ENCODE measurements at places on chromosomes 6 and 20.

GRCh38 chr6:147510929-147511590, 2.6 kb downstream of the SAMD5 start:
- peak; percentile 42 for DNase-seq

DNA sequence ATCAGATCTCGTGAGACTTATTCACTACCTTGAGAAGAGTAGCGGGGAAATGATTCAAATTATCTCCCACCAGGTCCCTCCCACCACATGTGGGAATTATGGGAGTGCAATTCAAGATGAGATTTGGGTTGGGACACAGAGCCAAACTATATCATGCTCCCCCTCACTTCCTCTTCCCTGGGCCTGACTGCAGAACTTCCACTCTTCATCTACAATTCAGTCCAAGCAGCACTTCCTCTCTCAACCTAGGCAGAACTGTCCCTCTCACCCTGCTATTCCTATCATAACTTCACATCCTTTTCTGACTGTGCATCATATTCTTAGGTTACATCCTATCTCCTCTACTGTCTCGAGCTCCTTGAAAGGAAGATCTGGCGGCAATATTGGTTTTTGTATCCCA, 184.0 kb upstream of the HDDC2 start:
- no peak for DNase-seq

GRCh38 chr6:31971279-31971992, 502 bp downstream of the DXO start:
- no peak for DNase-seq

- DNase-seq = no peak
These were observed 21.4 kb upstream of the PAQR8 start for GRCh38 chr6:52340603-52340880.

DNA sequence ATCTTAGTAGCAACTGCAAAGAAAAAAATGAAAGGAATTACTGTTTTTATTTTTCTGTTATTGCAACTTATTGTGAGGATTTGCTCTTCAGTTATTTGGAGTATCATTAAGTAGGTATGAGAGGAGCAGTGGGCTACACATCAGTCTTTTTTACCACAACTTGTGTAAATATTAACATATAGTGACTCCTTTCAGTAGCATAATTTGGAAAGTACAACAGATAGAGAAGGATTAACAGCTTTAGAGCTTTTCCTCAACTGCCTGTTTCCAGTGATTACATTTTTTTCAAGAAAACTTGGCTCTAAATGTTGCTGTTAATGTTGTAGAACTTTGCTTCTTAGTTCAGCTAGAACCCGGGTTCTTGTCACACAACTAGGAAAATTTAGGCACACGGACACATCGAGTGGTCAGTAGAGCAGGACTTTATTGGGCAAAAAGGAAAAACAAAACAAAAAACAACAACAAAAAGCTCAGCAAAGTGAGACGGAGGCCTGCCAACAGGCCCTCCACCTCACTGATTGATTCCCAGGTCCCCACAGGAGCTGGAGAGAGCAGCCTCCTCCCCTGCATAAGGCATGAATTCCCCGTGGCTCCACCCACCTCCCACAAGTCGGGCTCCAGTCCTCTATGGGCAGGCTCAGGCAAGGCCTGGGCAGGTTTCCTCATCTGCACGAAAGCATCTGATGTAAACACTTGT, 75.1 kb downstream of the ADGRG6 start:
- DNase-seq = peak; percentile 68

DNA sequence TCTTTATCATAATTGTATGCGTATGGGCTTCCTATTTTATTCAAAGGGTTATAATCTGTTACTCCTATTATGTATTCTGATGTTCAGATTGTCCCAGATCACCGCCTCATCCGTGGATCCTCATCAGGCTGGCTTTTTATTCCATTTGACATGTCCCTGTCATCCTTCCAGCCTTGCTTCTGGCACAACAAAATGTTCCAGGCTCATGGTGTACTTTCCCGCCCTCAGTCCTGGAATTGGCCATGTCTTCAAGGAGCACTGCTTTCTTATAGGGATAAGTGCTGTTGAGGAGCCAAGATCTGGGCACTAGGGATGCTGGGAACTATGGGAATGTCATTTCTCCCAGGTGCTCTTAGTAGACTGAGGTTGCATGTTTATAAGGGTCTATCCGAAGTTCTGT, 207.8 kb downstream of the JARID2 start:
- no peak for DNase-seq

- peak; percentile 38 for DNase-seq
These were observed 36.6 kb upstream of the BTN3A2 start for GRCh38 chr6:26328265-26328844.

DNA sequence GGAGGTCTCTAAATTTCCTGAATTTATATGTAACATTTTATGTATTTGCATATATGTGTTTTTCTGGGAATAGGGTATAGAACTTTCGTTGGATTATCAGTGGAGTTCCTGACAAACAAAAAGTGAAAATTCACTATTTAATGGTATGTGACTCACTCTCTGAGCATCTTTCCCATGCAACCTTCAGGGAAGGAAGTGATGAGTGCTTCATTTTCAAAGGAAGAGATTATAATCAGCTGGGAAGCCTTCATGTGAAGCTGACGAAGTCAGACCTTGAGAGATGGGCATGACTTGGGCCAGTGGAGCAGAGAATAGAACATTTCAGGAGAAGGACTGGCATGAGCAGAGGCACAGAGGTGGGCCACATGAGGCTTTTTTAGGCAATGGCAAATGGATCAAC, 72.7 kb downstream of the FAXC start:
- DNase-seq = peak; percentile 54

- peak; percentile 65 for DNase-seq
These were observed 1.1 kb downstream of the CTSA start for GRCh38 chr20:45892049-45892825.

DNA sequence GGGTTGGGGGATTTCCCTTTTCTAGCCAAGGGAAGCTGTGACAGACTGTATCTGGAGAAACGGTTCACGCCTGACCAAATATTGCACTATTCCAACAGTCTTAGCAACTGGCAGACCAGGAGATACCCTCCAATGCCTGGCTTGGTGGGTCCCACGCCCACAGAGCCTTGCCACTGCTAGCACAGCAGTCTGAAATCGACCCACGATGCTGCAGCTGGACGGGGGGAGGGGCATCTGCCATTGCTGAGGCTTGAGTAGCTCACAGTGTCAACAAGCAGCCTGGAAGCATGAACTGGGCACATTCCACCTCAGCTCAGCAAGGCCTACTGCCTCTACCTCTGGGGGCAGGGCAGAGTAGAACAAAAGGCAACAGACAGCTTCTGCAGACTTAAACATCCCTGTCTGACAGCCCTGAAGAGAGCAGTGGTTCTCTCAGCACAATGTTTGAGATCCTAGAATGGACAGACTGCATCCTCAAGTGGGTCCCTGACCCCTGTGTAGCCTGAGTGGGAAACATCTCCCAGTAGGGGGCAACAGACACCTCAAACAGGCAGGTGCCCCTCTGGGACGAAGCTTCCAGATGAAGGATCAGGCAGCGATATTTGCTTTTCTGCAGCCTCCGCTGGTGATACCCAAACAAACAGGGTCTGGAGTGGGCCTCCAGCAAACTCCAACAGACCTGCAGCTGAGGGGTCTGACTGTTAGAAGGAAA, 89.9 kb upstream of the ECI2 start:
- no peak for DNase-seq

- DNase-seq = no peak
These were observed 25.8 kb downstream of the CDKAL1 start for GRCh38 chr6:20559924-20560551.

DNA sequence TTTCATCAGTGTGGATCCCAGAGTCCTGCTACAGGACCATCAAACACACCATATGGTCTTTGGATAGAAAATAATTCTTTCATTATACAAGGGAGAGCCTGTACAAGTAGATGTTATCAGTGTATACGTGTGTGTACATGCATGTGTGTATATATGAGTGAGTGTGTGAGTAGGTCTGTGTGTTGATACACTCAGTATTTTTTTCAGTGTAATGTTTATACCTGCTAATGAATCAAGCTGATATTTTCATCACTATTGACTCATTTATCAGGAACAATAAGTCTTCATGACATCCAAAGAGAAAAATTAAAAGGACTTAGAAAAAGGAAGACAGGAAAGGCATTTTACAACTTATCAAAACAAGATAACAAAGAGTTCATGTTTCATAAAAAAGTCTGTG, 66.5 kb downstream of the EPM2A start:
- DNase-seq = no peak

DNA sequence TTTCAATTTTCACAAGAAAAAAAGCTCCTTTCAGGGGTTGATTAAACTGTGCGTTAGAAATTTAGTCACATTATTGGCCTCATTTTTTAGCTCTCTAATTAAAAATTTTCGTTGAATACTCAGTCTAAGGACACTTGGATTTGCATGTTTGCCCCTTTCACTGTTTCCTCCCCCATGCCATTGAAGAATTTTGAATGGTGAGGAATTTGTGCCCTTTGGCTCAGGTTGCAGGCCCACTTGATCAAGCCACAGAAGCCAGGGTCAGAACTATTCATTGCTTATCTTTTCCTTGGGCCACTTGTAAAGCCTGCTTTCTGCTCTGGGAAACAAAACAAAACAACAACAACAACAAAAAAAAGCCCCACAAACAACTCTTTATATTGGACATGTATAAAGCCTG, 12.2 kb downstream of the LIN28B start:
- DNase-seq = no peak

DNA sequence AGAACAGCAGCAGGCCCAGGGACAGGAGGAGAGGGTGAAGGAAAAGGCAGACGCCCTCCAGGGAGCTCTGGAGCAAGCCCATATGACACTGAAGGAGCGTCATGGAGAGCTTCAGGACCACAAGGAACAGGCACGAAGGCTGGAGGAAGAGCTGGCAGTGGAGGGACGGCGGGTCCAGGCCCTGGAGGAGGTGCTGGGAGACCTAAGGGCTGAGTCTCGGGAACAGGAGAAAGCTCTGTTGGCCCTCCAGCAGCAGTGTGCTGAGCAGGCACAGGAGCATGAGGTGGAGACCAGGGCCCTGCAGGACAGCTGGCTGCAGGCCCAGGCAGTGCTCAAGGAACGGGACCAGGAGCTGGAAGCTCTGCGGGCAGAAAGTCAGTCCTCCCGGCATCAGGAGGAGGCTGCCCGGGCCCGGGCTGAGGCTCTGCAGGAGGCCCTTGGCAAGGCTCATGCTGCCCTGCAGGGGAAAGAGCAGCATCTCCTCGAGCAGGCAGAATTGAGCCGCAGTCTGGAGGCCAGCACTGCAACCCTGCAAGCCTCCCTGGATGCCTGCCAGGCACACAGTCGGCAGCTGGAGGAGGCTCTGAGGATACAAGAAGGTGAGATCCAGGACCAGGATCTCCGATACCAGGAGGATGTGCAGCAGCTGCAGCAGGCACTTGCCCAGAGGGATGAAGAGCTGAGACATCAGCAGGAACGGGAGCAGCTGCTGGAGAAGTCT, 25.5 kb downstream of the C20orf173 start:
- no peak for DNase-seq

GRCh38 chr20:32941155-32941885, 62.9 kb downstream of the SUN5 start:
- no peak for DNase-seq

DNA sequence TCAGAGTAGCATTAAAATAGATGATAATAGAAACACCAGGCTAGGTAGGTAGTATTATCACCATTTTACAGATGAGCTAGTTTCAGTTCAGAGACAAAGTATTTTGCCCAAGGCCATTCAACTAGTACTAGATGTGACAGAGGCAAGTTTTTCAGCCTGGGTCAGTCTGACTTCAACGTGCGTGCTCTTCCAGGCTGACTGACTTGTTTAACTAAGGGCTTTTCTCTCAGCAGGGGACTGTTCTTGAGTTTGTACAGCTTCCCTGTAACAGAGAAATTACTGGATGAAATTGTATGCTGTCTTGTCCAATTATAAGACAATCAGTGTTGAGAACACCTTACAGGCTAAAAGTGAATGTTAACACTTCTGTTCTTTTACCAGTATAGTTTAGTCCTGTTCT, 333.5 kb upstream of the MAN1A1 start:
- DNase-seq = no peak

DNA sequence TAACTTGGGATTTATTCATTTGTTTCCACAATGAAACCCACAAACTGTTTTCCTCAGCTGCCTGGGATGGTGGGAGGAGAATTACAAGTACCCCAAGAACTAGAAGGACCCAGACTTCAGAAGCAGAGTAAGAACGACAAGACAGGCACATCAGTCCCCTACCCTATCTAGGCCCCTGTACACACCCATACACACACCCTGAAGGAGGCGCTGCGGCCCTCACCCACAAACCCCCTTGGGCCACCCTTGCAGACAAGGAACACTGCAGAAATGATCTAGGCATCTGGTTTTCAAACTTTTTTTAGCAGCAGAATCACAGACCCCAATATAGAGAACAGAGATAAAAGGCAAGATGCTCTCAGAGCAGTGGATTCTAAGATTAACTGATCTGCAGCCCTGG, 55.0 kb downstream of the TRERF1 start:
- DNase-seq = no peak

GRCh38 chr6:108171918-108172516, 6.2 kb downstream of the NR2E1 start:
- DNase-seq = no peak

DNA sequence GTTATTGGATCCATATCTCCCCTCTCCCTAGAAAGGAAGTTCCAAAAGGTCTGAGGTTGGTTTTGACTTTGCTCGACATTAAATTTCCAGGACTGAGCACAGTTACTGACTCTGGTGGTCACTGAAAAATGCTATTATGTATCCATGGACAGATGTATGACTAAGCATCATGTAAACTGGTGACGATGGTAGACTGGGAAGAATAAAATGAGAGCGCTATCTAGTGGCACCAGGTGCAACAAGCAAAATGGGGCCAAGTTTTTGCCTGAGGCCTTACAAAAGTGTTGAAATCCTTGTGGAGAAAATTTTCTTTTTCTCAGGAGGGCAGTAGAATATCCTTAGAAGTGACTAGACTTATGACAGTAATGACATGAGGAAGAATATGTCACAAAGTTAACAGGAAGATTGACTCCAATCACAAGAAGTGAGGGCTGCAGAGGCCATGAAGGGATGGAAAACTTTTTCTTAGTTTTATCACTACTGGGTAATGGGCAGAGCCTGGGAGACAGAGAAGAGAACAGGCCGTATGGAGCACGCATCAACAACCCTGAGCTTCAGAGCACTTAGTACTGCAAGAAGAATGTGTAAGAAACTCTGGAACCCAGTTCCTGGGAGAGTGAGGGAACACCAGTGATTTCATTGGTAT, 88.9 kb upstream of the ELOVL5 start:
- peak; percentile 72 for DNase-seq

DNA sequence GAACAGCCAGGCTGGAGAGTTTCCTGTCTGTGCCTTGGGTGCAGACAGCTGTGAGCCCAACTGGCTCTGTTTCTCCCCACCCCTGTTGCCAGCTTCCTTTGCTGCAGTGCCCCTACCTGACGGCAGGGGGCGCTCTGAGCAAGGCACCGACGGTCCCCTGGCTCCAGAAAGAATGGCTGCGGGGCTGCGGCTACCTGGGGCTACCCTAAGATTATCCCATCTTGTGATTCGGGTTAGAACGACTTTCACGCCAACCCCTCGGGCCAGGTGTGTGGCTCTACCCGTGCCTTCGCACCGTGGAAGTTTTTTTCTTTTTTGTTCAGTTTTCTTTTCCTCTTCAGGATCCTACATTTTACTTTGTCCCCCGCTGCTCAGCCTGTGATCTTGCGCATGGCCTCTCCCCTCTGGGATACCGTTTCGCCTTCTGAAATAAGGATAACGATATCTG, 33.4 kb upstream of the AAR2 start:
- DNase-seq = peak; percentile 48

GRCh38 chr6:5086294-5086890, 1.3 kb downstream of the PPP1R3G start:
- DNase-seq = no peak
